Spinal cord (tissue), 10 donors: ENCODE measurements at places on chromosomes 5 and 9.

- DNase-seq = no peak
Observed at GRCh38 chr9:114120192-114121014, 21.3 kb upstream of the KIF12 start.

DNA sequence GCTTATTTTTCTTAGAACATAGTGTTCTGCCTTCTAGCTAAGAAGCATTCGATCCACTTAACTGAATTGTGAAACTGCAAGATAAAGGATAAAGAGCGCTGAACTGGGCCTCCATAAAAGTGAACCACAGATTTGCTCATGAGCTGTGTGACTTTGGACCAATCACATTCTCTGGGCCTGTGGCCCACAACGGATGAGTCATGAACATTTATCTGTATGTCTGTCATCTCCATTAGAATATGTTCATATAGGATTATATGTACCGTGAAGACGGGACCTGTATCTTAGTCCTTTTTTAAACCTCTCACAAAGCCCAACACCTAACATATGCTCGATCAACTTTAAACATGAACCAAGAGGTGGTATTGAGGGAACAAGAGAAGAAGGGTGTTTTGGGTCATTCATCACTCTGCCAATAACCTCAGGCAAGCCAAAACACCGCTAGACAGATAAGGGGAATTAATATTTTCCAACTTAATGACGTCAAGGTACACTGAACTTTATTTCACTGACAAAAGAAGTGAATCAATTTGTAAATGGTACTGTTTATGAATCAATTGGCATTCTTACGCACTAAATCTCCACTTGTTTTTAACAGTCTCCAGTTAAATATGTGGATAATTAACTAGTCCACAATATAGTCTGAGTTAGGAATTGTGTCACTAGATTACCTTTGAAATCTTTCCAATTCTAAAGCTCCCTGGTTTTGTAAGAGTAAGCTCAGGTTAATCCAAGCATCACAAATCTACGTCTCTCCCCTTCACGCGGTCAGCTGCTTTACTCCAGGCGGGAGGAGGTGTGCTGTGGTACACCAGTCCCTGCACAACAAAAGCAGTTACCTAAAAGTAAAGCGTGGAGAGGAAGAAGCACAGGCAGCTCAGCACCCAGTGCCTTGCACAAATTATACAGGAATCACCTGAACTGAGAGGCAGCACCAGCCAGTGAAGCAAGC is 1.6 kb downstream of the TMEM245 start:
- DNase-seq = no peak

DNA sequence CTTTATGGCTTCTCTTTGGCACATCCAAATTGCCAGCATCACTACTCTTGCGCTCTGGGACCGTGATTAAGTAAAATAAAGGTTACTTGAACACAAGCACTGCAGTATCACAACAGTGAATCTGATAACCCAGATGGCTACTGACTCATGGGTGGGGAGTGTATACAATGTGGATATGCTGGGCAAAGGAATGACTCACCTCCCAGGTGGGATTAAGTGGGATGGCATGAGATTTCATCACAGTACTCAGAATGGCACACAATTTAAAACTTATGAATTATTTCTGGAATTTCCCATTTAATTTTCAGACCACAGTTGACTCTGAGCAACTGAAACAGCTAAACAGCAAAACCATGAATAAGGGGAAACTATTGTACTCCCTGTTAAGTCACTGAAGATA is 4.3 kb downstream of the GFM2 start:
- no peak for DNase-seq

DNA sequence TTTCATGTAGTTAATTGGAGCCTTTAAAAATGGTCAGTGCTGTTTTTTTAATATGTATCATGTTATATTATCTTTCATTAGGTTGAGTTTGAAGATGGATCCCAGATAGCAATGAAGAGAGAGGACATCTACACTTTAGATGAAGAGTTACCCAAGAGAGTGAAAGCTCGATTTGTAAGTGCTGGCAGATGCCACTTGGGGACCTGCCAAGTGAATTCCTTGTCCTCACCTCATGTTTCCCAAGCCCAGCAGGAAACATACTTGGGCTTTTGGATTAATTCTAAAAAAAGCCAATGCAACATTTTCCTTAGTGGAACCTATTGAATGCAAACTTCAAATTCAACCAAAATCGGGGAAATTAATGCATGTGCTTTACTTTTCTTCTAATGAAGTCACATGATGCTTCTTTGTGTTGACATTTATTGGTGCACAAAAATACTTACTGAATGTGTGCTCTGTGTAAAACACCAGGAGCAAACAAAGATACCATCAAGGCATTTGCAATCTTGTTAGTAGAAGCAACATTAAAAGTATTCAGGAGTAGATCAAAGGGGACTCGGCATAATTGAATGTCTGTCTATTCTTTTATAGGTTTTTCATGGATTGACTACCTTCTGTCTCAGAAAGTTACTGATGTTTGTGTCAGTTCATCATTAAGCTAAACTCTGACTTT is 412.1 kb downstream of the KDM4C start:
- DNase-seq = no peak

GRCh38 chr9:126236273-126236672 is 90.4 kb upstream of the MVB12B start:
- no peak for DNase-seq

- no peak for DNase-seq
Observed at GRCh38 chr5:143033535-143034250, 263.5 kb downstream of the ARHGAP26 start.

DNA sequence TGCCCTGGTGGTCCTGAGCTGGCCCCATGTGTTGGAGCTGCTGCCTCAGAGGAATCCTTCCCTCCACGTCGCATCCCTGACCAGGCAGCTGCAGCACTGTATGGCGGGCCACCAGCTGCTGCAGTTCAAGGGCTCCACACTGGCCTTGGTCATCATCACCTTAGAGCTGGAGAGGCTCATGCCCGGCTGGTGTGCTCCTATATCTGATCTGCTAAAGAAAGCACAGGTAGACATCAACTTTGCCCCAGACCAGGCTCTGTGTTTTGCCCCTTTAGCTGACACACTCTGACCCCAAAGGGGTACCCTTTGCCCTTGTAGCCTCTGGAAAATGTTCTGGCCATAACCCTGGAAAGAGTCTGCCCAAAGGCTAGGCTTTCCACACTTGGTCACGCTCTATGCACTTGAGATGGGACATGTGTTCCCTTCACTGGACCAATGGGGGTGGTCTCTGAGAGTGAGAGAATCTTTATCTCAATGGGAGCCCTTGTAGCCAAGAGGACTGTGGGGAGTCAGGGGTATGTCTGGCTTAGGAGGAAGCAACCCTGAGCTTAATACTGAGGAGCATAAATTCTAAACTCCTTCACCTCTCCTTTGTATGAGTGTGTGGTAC is 4.8 kb downstream of the CCNI2 start:
- DNase-seq = no peak

DNA sequence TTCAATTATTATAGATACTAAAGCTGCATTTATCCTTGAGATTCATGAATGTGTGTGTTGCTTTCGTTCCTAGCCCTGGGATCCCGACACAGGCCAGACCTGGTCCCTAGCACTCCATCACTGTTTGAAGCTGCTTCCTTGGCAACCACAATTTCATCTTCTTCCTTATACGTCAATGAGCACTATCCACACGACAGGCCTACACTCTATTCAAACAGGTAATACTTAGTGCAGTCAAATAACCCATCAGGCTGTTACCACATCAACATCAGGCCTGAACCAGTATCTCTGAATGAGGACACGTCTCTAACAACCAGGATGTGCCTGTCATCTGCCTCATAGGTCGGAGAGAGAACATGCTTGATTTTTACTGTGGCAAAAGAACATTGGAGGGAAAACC is 73.3 kb downstream of the PRKACG start:
- no peak for DNase-seq

DNA sequence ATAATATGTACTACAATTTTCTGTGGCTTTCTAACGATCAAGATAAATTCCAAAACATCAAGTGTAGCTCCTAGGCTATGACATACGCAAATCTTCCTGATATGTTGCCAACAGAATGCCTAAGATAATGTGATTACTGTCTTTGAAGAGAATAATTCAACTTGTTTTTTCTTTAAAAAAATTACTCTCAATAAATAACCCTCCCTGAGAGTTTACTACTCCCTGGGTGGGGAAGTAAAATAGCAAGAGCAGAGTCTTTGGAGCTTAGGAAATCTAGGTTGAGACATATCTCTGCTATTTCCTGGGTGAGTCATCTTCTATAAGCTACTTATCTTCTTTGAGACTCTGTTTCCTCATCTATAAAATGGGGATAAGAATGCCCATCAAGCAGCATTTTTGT is 201.2 kb downstream of the ACTL7B start:
- DNase-seq = no peak
